ENCODE measurements at places on chromosomes 4 and X.

- DNase-seq: peak; percentile 63
Observed at GRCh38 chr4:117084866-117085701, at the start of gene TRAM1L1. Gene TRAM1L1, minus strand, starts transcription at chr4:117085576. Its CDS starts 183 bp downstream, at chr4:117085393.

DNA sequence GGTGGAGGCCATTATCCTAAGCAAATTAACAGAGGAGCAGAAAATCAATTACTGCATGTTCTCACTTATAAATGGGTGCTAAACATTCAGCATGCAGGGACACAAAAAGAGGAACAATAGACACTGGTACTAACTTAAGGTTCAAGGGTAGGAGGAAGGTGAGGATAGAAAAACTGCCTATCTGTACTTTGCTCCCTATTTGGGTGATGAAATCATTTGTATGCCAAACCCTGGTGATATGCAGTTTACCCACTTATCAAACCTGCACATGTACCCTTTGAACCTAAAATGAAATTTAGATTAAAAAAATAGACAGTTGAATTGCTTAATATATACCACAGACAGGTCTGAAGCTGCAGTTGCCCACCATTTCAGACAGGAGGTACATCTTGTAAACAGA, 143.3 kb upstream of the KLHL4 start:
- DNase-seq: no peak

DNA sequence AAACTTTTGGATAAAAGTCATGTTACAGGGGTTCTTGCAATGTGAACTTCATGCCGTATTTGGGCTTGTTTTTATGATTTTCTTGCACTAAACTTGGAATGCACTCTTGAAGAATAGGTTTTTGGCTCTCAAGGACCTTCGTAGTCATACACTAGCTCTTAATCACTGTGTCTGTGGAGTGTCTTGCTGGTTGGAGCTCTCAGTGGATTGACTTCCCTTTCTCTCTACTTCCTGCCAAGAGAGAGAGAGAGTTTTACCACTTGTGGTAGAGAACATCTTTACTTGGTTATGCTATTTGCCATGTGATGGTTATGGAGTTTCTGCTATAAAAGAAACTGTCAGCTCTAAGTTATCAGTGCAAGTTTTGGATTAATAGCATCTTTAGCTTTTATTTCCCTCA, 112.4 kb downstream of the BMPR1B start:
- DNase-seq: no peak

GRCh38 chr4:96681218-96681617, 841.3 kb downstream of the PDHA2 start:
- DNase-seq: no peak

DNA sequence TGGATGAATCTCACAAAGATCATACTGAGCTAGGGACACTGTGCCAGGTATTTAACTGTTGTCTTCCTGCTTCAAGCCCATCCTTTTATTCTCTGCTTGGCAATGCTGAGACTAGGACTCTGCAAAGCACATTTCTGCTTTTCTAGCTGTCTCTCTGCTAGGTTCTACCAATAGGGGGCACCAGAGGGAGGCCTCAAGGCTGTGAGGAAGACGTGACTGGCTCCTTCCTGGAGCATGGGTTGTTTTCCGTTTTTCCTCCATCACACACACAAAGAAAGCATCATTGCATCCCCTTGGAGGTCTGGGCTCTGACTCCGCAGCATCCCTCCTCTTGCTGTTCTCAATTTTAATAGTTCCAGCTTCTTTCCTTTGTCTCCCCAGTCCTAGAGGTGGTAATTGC, 10.9 kb upstream of the DCTD start:
- no peak for DNase-seq

GRCh38 chrX:115023139-115023538, 5.7 kb upstream of the IL13RA2 start:
- peak; percentile 90 for DNase-seq

- DNase-seq: no peak
Observed at GRCh38 chr4:57832083-57832482, 721.9 kb upstream of the IGFBP7 start.

GRCh38 chr4:52685316-52685715, 26.2 kb upstream of the USP46 start:
- DNase-seq: no peak

DNA sequence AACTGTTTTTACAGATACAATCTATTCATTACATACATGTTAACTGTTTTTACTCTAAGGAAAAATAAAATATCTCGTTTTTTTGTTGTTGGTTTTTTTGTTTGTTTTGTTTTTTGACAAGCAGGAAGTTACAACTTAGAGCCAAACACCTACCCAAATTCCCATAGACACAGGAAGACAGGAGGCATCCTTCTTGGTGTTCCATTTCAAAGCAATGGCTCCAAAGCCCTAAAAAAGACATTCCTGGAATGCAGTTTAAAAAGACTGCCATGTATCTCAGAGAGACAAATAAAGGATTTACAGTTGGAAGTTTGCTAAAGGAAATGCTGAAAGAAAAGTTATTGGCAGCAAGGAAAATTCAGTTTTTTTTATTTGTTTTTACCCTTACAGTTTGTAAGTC, 16.7 kb downstream of the ETFDH start:
- no peak for DNase-seq

- peak; percentile 93 for DNase-seq
Observed at GRCh38 chr4:47485047-47485692, at the start of gene ATP10D. Gene ATP10D, plus strand, starts transcription at chr4:47485275. Its CDS starts 27,266 bp downstream, at chr4:47512541.

DNA sequence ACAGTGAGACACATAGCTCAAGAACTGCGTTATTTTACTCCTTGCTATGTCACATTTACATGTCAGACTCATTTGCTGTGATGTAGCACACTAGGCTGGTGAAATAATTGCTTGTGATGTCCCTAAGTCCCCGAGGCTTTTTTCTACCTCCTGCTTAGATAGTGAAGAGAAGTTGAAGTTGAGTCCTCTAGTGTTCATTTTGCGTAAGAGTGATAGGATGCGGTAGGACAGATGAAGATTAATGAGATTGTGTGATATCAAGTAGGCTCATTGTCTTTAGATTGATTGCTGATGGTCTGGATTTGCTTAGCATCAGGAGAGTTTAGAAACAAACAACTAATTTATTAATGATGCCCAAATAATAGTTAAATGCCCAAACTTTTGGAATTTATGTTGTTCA, 173.6 kb upstream of the NUDT6 start:
- no peak for DNase-seq

- DNase-seq: no peak
Observed at GRCh38 chr4:70925899-70926635, 23.9 kb downstream of the MOB1B start.

DNA sequence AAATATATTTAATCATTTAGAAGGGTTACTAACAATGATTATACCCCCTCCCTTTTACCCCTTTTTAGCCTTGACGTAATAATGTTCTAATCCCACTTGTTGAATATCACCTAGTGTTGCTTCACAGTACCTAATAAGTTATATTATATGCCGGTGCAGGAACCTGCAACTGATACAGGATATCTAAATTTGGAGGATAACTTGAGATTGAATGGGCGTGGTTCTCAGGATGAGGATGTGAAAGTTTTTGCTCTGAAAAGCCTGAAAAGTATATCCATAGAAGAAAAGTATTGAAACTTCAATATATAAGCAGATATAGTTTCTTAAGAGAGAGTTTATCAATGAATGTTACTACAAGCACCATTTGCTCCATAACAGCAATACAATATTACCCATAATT, 59.8 kb downstream of the ZNF711 start:
- DNase-seq: no peak

- DNase-seq: no peak
Observed at GRCh38 chr4:156194896-156195295, 241.2 kb upstream of the CTSO start.
